NCI-H774 (cell line): ENCODE measurements at places on chromosomes 2 and 18.

- no peak for DNase-seq
Measured at GRCh38 chr18:52617931-52618330, 277.9 kb downstream of the DCC start.

DNA sequence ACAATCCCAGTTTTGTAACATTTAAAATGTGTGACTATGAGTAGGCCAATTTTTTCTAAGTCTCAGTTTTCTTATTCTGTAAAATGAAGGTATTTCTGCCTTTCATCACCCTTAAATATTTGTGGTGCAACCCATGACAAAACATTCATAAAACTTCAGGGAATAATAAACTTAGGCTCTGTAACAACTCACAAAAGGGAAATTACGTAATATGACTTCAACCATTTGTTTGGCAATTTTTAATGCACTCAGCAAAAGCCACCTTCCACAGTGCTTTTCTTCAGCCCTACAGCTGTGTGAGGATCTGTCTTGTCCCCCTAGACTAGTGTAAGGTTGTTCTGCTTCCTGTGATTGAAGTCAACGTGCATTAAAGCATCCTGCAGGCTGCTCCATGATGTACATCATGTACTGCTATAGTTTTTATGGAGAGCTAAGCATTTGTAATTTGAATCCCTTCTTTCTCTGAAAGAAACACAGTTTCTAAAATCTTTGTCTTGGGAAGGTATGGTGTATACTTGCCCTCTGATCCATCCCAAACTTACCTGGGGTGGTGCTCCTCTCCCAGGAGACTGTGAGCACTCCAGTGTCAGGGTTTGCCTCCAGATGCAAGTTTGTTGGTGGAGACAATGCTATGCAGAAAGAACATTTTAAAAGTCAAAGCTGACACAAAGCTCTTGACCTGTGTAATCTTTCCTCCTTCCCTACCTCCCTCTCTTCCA is 39.1 kb downstream of the FN1 start:
- no peak for DNase-seq

DNA sequence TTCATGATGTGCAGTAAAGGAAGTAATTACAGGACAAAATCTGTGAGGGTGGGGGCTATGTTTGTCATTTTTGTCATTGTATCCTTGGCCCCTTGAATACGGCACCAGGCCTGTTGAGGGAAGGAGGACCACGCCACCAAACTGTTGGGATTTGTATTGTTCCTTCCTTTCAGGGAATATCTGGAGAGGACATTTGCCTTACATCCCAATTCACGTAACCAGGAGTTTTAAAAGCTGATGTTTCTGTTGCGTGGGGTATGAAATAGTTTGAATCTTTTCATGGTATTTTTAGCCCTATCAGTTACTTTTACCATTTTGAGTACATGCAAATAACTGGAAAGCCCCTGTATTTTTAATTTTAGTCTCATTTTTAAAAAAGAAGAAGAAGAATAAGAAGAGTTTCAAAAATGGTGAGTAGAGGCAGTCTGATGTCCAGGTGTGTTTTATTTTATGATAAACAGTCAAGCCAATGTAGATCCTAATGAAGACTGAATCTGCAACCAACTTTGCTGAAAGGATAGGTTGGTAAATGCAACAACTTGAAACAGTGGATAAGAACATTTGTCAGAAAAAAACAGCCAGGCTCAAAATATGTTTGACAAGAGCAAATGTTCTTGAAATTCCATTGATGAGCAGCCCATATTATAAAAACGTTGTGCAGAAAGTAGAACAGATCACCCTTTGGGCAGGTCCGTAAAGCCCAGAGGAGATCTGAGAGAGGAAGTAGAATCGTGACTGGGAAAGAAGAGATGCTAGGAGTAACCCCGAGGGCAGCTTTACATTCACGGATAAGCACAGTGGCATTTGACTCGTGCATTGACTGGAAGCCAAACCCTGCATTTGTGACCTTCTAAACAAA is 54.5 kb downstream of the RASGRP3 start:
- no peak for DNase-seq

DNA sequence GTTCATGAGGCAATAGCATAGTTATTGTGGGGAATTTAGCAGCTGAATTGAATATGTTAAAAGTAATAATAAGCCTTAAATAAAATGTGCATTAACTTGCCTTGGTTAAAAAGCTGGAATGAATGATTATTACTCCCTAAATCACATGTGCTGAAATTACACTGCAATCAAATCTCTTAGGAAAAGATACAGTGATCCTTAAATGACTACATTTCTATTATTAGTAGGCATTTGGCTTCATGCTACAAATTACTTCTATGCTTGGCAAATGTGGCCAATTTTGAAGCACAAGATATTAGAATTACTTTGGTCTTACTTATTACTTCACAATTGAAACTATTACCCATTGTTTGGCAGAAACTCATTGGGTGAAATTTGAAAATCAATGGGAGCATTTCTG is 5.4 kb downstream of the RND3 start:
- no peak for DNase-seq

DNA sequence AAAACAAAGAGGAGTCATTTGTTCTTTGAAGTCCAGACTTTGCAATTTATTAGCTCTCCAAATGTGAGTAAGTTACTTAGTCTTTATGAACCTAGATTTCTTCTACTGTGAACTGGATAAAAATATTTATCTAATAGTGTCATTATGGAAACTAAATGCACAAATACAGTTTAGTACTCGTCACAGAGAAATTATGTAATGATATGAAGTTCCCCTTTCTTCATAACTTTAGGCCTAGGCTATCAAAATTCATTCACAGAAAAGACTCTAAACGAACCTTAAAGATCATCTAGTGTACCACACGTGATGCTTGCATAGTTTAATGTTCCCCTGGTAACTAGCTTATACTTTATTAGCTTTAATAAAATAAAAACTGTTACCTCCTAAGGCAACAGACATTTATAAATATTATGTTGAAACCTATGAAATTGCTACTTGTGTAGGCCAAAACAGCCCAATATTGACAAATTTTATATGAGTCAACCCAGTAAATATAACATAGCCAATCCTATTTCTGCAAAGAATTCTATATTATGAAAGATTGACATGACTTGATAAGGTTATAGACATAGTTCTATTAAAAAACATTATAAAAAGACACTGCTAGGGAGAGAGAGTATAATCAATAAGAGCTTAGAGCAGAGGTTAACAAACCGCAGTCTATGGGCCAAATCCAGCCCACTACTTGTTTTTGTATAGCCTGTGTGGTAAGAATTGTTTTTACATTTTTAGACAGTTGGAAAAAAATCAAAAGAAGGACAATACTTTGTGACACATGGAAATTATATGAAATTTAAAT is 44.9 kb upstream of the ITPRID2 start:
- no peak for DNase-seq
